ENCODE measurements at places on chromosomes 6 and 20.

DNA sequence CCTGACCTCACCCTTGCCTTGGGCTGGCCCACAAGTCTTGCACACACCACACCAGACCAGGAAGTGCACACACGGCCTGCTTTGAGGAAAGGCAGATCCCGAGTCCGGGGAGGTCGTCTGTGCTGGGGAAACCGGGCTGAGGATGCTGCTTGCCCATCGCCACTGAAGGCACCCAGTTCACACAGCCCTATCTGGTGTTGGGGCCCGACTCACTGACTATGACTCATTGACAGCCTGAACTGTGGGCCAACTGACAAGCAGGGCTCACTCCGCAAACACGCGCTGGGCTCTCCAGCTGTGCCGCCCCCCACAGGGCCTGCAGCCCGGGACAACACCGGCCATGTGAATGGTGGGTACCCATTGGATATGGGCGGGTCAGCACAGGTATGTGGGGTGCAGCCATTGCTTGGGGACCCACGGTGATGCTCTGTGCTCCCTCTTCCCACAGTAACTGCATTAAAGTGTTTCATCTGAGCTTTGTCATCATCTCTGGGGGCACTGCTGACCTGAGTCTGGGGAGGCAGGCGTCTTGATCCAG is 1.6 kb downstream of the SAMD10 start:
- H3K27ac ChIP-seq, result no peak overlapping the region
- no peak for DNase-seq
- no peaks in the 10 kb centered on the region for H3K36me3 ChIP-seq
- peaks cover 4% of the 10 kb centered on the region for H3K4me1 ChIP-seq

GRCh38 chr6:168127384-168127868 is 48.4 kb upstream of the FRMD1 start:
- peaks cover 12% of the 10 kb centered on the region for H3K4me1 ChIP-seq
- H3K27me3 ChIP-seq, result no peaks in the 10 kb centered on the region
- H3K4me3 ChIP-seq, result no peak overlapping the region
- no peaks in the 10 kb centered on the region for H3K36me3 ChIP-seq
- H3K27ac ChIP-seq, result no peak overlapping the region

DNA sequence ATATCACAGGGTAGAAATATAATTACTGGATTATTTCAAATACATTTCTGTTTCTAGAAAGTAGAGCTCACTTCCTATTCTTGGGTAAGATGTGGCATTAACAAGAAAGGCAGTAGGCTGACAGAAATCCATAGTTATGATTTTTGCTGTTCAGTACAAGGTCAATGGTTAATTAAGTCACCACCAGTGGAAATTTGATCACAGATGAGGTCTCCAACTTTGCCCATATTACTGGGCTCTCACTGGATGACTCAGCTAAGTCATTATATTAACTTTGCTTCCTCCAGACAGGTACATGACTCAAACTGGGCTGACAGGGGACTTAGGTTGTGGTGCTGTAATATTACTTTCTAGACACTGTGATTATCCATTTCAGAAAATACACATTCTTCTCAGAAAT is 212.4 kb downstream of the GRIK2 start:
- H3K4me1 ChIP-seq, result no peaks in the 10 kb centered on the region
- H3K27me3 ChIP-seq, result no peaks in the 10 kb centered on the region
- no peak overlapping the region for H3K27ac ChIP-seq
- no peak for DNase-seq

DNA sequence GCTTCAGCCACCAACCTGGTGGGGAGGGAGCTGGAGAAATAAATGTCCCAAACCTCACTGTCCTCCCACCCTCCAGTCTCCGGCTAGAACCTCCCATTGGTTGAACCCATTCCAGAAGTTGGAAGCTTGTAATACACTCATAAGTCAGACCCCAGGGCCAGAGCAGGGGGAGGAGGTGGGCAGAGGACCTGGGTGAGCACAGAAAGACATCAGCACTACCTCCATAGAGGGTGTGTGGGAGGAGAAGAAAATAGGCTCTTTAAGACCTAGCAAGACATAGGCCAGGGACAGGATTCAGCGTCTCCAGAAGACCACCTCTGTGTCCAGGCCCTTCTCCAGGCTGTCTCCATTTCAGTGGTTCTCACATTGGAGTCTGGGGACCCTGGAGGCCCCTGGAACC is 73.3 kb upstream of the TOP1 start:
- no peaks in the 10 kb centered on the region for H3K4me1 ChIP-seq
- no peaks in the 10 kb centered on the region for H3K36me3 ChIP-seq
- H3K27me3 ChIP-seq, result no peaks in the 10 kb centered on the region
- DNase-seq, result no peak
- H3K27ac ChIP-seq, result no peak overlapping the region
- no peak overlapping the region for H3K4me3 ChIP-seq

GRCh38 chr6:81204731-81205130 is 547.8 kb downstream of the TENT5A start:
- peak; percentile 54 for DNase-seq
- no peaks in the 10 kb centered on the region for H3K4me1 ChIP-seq
- H3K4me3 ChIP-seq, result no peak overlapping the region
- H3K36me3 ChIP-seq, result no peaks in the 10 kb centered on the region

DNA sequence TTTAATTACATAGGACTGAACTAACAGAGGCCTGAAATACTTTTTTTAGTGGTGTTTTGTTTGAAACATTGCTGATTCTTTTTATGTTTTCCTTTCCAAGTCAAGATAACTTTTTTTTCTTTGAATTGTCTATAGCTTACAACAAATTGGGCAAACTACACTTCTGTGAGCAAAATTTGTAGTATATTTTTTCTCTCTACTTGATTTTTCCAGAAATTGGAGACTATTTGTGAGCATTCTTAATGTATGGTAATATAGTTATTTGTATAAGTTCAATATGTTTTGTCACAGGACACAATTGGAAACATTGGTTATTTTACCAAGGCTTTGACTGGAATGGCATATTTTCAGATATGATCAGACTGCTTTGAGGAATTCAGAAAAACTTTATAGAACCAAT is 216.5 kb downstream of the SYNE1 start:
- H3K27ac ChIP-seq, result no peak overlapping the region
- no peak for DNase-seq
- H3K36me3 ChIP-seq, result no peaks in the 10 kb centered on the region
- H3K4me1 ChIP-seq, result no peaks in the 10 kb centered on the region

GRCh38 chr6:95185874-95186273 is 391.5 kb upstream of the MANEA start:
- DNase-seq, result no peak
- H3K4me3 ChIP-seq, result no peak overlapping the region
- no peak overlapping the region for H3K27ac ChIP-seq
- H3K36me3 ChIP-seq, result no peaks in the 10 kb centered on the region
- no peaks in the 10 kb centered on the region for H3K27me3 ChIP-seq
- H3K4me1 ChIP-seq, result no peaks in the 10 kb centered on the region

GRCh38 chr20:8116067-8116811 is 15.8 kb upstream of the PLCB1 start:
- H3K4me1 ChIP-seq, result no peaks in the 10 kb centered on the region
- H3K27ac ChIP-seq, result no peak overlapping the region
- DNase-seq, result no peak
- H3K36me3 ChIP-seq, result no peaks in the 10 kb centered on the region
- H3K27me3 ChIP-seq, result no peaks in the 10 kb centered on the region

DNA sequence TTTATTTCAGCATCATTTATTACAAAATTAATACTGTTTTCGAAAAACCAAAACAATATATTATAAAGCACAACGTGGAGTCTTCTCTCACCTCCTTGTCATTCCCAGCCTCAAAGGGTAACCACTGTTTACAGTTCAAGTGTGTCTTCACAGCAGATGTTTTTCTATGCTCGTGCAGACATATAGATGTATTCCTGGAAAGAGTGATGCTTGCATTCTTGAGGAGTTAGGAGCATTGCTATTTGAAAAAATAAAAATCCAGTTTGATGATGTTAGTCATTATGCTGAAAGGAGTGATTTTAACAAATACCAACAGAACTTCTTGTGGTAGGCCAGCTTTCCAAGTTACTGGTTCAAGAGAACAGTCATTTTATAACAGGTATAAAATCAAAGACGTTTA is 234.9 kb downstream of the BCKDHB start:
- H3K4me1 ChIP-seq, result no peaks in the 10 kb centered on the region
- DNase-seq, result no peak
- no peaks in the 10 kb centered on the region for H3K36me3 ChIP-seq
- H3K27ac ChIP-seq, result no peak overlapping the region
- no peak overlapping the region for H3K4me3 ChIP-seq
- no peaks in the 10 kb centered on the region for H3K27me3 ChIP-seq

GRCh38 chr6:75802366-75802765 is 53.3 kb downstream of the MYO6 start:
- H3K4me3 ChIP-seq, result no peak overlapping the region
- H3K27me3 ChIP-seq, result no peaks in the 10 kb centered on the region
- no peaks in the 10 kb centered on the region for H3K36me3 ChIP-seq
- no peak for DNase-seq
- no peak overlapping the region for H3K27ac ChIP-seq

GRCh38 chr20:63254606-63255384 is 532 bp upstream of the NKAIN4 start:
- H3K27ac ChIP-seq, result no peak overlapping the region
- peaks cover 10% of the 10 kb centered on the region for H3K27me3 ChIP-seq
- no peak overlapping the region for H3K4me3 ChIP-seq
- peak; percentile 43 for DNase-seq

GRCh38 chr6:148021165-148021564 is 321.5 kb upstream of the SASH1 start:
- no peaks in the 10 kb centered on the region for H3K4me1 ChIP-seq
- H3K27ac ChIP-seq, result no peak overlapping the region
- DNase-seq, result no peak
- H3K27me3 ChIP-seq, result no peaks in the 10 kb centered on the region
- no peaks in the 10 kb centered on the region for H3K36me3 ChIP-seq

DNA sequence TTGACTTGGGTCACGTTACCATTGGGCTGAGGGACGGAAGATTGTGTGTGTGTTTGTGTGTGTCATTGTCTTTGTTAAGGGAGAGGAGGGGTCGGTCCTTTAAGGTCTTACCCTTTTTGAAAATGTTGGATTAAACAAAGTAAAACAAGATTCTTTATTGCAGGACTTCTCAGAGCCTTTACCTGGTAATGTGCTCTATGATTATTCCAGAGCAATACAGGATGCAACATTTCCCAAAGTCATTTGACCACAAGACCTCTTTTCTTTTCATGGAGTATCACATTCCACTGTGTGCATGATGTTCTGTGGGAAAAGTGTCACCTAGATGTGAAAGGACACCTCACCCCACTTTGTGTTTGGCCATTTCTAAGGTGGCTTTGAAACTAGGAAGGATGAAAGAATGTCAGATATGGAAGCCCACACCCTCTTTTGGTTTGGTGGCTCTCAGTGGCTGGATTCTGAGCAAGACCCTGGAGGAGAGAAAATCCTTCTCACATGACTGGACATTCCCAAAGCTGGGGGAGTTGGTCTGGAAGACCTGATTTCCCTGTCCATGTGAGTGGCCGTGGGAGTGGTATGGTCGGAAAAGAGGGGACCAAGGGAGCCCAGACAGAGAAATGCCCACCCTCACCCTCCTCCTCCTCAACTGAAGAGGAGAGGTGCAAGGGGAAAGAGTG is 18.2 kb upstream of the ZNF831 start:
- H3K4me3 ChIP-seq, result no peak overlapping the region
- H3K4me1 ChIP-seq, result no peaks in the 10 kb centered on the region
- DNase-seq, result no peak
- no peak overlapping the region for H3K27ac ChIP-seq
- no peaks in the 10 kb centered on the region for H3K36me3 ChIP-seq

DNA sequence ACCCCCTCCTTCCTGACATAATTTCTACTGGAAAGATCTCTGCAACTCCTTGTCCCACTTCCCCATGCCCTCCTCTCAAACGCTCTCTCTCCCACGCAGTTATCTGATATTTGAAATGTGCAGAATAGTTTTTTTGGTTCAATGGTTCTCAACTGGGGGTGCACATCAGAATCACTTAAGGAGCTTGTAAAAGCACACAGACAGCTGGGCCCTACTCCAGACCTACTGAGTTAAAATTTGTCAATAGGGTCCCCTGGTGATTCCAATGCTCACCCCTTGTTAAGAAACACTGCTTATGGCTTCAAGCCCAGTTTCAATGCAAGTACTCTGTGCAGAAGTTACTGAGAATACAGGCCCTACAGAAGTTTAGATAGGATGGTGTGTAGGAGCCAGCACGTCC is 45.2 kb upstream of the KCNK16 start:
- H3K27me3 ChIP-seq, result no peaks in the 10 kb centered on the region
- no peaks in the 10 kb centered on the region for H3K36me3 ChIP-seq
- DNase-seq, result no peak
- no peak overlapping the region for H3K4me3 ChIP-seq
- peaks cover 4% of the 10 kb centered on the region for H3K4me1 ChIP-seq
- H3K27ac ChIP-seq, result no peak overlapping the region

DNA sequence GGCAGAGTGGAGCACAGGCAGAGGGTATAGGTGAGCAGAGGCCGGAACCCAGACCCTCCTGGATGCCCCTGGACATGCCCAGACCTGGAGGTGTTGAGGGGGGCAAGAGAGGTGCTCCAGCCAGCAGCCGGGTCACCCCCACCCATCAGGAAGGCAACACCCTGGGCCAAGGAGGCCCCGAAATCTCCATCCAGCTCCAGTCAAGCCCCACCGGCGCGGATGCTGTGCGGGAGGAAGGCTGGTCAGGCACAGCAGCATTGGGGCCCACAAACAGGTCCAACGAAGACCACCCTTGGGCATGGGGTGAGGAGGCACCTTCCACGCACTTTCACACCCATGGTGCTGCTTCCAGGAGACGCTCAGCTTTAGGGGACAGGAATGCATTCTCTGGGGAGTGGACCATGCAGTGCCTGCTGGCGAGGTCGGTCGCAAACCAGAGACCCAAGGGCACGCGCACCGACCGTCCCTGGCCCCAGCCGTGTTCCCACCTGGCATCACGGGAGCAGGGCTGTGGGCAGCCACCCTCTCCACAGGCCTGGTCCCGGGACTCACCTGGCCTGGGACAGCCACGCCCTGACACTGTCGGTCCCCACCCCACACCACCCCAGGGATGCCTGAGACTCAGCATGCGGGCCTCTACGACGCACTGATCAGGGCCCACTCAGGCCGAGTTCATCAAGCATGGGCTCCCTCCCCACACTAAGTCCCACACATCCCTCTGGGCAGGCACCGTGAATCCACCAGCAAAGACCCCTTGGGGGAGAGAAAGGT is 43.6 kb upstream of the ZBP1 start:
- no peaks in the 10 kb centered on the region for H3K4me1 ChIP-seq
- no peaks in the 10 kb centered on the region for H3K27me3 ChIP-seq
- no peak for DNase-seq
- no peak overlapping the region for H3K27ac ChIP-seq
- peaks cover 3% of the 10 kb centered on the region for H3K36me3 ChIP-seq
- no peak overlapping the region for H3K4me3 ChIP-seq

- H3K4me1 ChIP-seq, result no peaks in the 10 kb centered on the region
- H3K4me3 ChIP-seq, result no peak overlapping the region
- no peaks in the 10 kb centered on the region for H3K36me3 ChIP-seq
- H3K27me3 ChIP-seq, result no peaks in the 10 kb centered on the region
Observed at GRCh38 chr6:11067348-11067747, 23.2 kb upstream of the ELOVL2 start.

- H3K4me1 ChIP-seq, result no peaks in the 10 kb centered on the region
- no peak overlapping the region for H3K4me3 ChIP-seq
- no peak for DNase-seq
- H3K27me3 ChIP-seq, result no peaks in the 10 kb centered on the region
- no peak overlapping the region for H3K27ac ChIP-seq
Observed at GRCh38 chr20:40728470-40728869, 39.4 kb upstream of the MAFB start.

Measured in mesendoderm (in vitro differentiated cells).